ENCODE measurements at places on chromosomes 6 and 20. TPM values are rescaled to one million over a fixed set of nuclear protein-coding genes. Genes with fewer than 3 reads are reported as not detected.

DNA sequence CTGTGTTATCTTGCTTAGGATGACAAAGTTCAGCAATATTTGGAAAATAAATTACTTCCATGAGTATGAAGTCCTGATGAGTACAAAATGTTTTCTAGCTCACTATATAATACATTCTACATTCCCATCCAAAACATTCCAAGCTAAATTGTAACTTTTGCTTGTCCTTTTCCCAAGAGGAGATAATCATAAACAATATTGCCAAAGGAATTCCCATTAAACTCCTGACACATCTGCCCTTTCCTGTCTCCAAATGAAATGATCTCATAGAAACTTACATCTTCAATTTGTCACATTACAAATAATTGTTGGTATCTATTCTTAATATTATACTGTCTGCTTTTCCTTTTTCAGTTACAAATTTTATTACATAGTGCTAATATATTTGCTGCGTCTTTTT lies 20.4 kb upstream of the SENP6 start:
- no peaks in the 10 kb centered on the region for H3K4me1 ChIP-seq
- no peak for DNase-seq
- no peaks in the 10 kb centered on the region for H3K27me3 ChIP-seq
- H3K4me3 ChIP-seq = no peak overlapping the region

GRCh38 chr6:25318589-25318988 lies 39.4 kb downstream of the CARMIL1 start:
- H3K36me3 ChIP-seq = no peaks in the 10 kb centered on the region
- no peak for DNase-seq
- H3K27ac ChIP-seq = no peak overlapping the region
- no peaks in the 10 kb centered on the region for H3K4me1 ChIP-seq
- no peaks in the 10 kb centered on the region for H3K27me3 ChIP-seq

DNA sequence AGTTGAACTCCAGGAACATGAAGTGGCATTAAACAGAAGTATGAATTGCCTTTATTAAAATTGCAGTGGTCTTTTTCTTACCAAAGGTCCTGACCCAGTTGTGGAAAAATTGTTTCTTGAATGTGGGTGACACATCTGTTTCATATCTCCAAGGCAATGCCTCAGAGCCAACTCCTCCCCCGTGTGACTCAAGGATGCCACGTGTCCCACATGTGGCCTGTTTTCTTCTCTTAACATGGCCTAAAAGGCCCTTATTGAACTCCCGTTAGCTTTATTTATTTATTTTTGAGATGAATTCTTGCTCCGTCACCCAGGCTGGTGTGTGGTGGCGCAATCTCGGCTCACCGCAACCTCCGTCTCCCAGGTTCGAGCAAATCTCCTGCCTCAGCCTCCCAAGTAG lies 128.4 kb upstream of the ESR1 start:
- H3K27ac ChIP-seq = peak overlapping the region; percentile 70
- no peaks in the 10 kb centered on the region for H3K36me3 ChIP-seq
- H3K4me3 ChIP-seq = no peak overlapping the region
- H3K27me3 ChIP-seq = no peaks in the 10 kb centered on the region

- no peak overlapping the region for H3K27ac ChIP-seq
- DNase-seq = no peak
- no peaks in the 10 kb centered on the region for H3K36me3 ChIP-seq
- no peak overlapping the region for H3K4me3 ChIP-seq
- no peaks in the 10 kb centered on the region for H3K27me3 ChIP-seq
These were observed 53.7 kb upstream of the ZNF217 start for GRCh38 chr20:53647286-53647821.

MATN4 gene
- total RNA-seq = not detected

TCF21 gene
- not detected for total RNA-seq

OR2H2 gene
- total RNA-seq = not detected
